ENCODE measurements at places on chromosomes 4 and X. TPM values are rescaled to one million over a fixed set of nuclear protein-coding genes. Genes with fewer than 3 reads are reported as not detected.
A peak's percentile ranks its signal among the peaks of the same experiment; 100 is the strongest.

GRCh38 chr4:188993871-188994270, 854.6 kb downstream of the TRIML1 start:
- no peak for DNase-seq

DNA sequence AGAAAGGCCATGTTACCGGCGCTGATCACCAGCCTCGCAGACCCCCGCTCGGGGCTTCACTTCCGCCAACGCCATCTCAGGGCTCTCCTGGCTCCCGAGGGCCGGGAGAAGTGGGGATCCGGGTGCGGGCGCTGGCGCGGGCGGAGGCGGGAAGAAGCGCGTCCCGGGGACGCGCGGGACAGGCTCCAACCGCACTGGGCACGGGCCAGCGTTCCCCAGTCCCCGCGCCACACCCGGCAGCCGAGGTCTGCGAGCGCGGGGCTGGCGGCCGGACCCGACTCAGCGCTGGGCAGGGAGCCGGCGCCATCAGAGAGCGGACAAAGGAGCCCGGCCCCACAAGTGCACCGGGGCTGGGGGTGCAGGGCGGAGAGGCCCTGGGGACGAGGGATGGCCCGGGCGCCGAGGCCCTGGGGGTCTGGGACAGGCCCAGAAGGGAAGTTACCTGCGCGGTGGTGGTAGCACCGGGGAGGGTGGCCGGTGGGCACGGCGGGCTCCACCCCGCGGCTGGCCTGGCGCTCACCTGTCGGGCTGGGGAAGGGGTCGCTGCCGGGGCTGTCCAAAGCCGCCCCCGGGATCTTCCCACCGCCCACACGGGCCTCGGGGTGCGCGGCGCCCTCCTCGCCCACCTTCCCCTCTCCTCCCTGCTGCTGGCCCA, 449 bp downstream of the CTPS2 start:
- no peak for DNase-seq

DNA sequence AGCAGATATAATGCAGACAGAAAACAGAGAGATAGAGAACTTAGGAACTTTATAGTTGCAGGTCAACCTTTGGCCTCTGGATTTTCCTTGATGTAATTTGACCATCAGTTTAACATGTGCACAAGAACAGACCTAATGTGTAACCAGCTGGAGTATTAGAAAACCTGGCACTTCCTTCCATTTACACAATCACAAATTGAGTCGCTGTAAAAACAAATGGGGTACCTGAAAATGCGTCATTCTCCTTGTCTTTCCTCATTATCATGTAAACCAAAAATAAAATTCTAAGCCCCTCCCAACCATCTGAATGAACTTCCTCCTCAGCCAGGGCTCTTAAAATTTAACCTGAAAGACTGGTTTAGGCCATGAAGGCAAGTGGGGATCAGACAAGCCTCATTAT, 358.4 kb upstream of the MAGEB16 start:
- no peak for DNase-seq

- no peak for DNase-seq
These were observed 17.8 kb downstream of the GAB3 start for GRCh38 chrX:154733066-154733425.

- DNase-seq = peak; percentile 97
These were observed at the start of gene CCNG2 for GRCh38 chr4:77156912-77157858. Gene CCNG2, plus strand, starts transcription at chr4:77157207. Its CDS starts 1,326 bp downstream, at chr4:77158533.

DNA sequence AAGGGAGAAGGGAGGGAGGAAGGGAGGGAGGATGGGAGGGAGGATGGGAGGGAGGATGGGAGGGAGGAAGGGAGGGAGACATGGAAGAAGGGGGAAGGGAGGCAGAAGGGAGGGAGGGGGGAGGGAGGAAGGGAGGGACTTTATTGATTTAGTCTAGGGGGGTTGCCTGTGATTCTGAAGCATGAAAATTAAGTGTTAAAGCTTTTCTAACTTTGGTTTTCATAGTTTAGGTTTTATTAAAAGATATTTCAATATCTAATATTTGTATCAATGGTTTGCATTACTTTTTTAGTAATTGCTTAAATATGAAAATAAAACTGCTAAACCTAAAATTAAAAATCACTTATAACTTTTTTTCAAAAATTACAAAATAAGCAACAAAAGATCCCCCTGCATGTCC, 2.4 kb downstream of the PALLD start:
- no peak for DNase-seq

- DNase-seq = no peak
These were observed 33.3 kb downstream of the TMSB4X start for GRCh38 chrX:13008189-13008533.

The CISD2 gene
- polyA plus RNA-seq = 44.1 TPM

DNA sequence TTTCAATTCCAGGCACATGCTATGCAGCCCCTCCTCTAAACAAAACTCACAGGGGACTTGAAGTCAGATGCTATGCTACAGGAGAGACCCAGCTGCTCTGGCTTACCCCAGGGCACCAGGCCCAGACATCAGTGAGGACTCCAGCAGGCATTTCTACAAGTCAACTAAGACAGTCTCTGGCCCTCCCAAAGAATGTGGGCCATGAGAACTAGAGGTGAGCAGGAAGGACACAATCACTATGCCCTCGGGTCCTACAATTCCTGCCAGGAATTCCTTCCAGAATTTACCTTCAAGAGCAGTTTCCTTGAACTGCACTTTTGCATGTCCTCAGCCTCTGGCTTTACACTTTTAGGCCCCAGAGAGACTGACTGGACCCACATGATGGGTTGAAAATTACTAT, 17.4 kb downstream of the TMEM192 start:
- DNase-seq = no peak

The TRO gene
- 124 TPM for polyA plus RNA-seq

- DNase-seq = no peak
These were observed 63.1 kb upstream of the NDP start for GRCh38 chrX:44036336-44036735.

DNA sequence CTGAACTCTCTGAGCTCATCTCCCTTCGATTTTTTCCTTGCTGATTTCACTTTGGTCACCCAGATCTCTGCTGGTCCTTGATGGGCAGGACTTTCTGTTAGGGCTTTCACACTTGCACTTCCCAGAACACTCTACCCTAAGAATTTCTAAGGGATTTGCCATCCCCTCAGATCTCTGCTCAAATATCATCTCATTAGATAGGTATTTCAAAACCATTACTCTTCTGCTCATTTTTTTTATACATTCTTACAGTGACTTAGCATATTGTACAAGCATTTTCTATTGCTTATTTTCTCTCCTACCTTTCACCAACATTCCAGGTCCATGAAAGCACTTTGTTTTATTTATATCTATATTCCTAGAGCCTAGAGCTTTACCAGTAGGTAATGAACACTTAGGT, 913.3 kb downstream of the PDHA2 start:
- no peak for DNase-seq

DNA sequence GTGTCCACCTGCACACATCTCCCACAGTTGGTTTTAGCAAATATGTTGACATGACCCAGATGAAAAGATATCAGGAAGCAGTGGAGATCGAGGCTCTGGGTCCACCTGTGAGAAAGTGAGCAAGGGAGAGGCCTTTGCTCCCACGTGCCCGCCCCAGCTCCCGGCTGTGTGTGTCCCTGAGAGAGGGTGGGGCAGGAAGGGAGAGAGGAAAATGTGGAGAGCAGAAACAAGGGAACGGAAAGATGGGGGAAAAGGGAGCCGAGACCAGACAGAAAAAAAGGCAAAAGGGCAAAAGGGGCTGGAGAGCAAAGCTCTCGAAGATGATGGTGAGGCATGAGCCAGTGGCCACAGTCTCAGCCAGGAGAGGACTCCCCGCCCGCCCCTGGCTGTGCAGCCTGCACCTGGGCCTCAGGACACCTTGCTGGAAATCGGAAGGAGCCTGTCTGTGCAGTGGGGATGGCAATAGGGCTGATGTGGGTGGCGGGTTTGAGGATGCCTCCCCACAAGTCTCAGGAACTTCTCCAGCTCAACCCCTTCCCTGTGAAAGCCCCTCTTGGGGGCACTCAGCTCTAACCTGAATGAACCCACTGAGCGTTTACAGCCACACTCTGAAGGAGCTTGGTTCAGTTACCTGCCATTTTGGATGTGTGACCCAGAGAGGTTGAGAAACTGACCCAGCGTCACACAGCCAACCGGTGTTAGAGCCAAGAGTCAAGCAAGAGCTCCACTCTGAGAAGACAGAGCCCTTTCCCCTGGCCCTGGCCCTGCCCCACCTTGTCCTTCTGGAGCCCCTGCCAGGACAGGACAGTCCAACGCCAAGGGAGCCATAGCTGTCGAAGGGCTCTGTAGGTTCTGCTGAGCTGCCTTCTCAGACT, 20.3 kb upstream of the MSX1 start:
- no peak for DNase-seq

DNA sequence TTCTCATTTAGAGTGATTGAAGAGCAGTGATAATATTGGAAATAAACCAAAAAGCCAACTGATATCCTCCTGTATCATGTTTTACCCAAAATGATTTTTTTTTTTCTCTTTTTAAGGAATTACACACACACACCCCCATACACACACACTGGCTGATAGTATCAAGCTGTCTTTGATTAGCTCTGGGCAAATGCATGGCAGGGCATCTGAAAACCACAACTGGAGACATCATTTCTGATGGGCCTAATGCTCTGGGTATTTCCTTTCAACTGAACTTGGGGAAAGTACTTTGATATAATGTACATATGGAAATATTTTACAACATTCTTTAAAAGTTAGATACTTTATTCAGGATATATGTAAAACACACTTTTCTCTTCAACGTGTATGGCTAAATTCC, 14.2 kb upstream of the OSTC start:
- DNase-seq = no peak

DNA sequence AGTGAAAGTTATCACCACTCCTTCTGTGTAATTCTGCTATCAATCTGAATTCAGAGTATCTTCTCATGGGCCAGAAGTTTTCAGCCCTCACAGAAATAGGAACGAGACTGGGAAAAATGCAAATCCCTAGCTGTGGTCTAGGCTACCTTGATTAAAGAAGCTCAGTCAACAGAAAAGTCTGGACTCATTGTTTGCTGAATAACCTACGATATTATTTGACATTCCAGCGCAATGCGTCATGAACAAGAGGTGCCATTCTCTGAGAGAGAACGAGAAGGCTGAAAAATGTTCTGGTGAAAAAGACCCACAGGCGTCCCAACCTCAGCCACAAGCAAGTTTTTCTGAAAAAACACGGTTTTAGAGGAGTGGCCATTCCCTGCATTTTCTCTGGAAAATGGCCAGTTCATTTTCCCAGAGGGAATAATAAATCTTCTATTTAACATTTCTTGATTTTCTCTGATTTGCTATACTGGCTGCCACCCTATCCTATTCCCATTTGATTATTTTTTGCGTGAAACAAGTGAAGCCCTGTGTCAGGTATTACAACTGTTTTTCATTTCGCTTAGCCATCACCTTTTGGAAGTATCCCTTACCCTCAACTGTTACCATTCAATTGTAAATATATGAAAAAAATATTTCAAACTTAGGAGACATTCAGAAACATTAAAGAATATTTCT, 1117.6 kb upstream of the PRKX start:
- no peak for DNase-seq

Data from renal pelvis (tissue), 12 donors.